ENCODE measurements at places on chromosomes 3 and 15.

GRCh38 chr15:79171320-79172031 lies 80.9 kb upstream of the RASGRF1 start:
- DNase-seq = no peak

- peak; percentile 11 for DNase-seq
These were observed 72.2 kb downstream of the TOP2B start for GRCh38 chr3:25592510-25592968.

- no peak for DNase-seq
These were observed 188.2 kb downstream of the AGBL1 start for GRCh38 chr15:86267892-86268291.

DNA sequence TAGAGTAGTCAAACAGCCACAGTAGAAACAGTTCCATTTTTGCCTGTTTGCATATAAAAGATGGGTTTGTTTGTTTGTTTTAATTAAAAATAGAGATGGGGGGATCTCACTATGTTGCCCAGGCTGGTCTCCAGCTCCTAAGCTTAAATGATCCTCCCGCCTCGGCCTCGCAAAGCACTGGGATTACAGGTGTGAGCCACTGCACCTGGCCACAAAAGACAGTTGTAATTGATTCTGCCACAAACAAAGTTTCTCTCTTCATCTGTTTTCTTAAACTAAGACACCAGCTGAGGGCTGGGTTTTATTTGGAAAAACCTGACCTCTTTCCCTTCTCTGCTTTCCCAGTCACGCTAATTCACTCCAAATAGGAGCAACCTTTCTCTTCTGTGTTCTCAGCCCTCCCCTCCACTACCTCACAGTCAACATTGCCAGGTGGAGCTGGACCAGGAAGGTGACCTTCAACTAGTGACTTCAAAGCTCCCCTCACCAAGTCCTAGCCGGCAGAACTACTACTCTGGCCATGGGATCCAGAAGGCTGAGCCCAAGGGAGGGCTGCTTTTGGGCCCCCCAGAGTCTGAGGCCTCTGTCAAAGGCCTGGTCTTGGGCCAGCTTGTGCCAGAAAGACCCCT lies 1.5 kb upstream of the IDH2 start:
- DNase-seq = no peak

- DNase-seq = no peak
These were observed 32.3 kb downstream of the CBLB start for GRCh38 chr3:105836533-105836932.

- DNase-seq = no peak
These were observed 39.5 kb downstream of the ITPR1 start for GRCh38 chr3:4532535-4533112.

- DNase-seq = no peak
These were observed 27.9 kb downstream of the FILIP1L start for GRCh38 chr3:100086401-100086800.

- DNase-seq = no peak
These were observed 32.5 kb downstream of the NR2F2 start for GRCh38 chr15:96362755-96363651.
